ENCODE measurements at places on chromosomes 5 and 9.
A peak's percentile ranks its signal among the peaks of the same experiment; 100 is the strongest.

DNA sequence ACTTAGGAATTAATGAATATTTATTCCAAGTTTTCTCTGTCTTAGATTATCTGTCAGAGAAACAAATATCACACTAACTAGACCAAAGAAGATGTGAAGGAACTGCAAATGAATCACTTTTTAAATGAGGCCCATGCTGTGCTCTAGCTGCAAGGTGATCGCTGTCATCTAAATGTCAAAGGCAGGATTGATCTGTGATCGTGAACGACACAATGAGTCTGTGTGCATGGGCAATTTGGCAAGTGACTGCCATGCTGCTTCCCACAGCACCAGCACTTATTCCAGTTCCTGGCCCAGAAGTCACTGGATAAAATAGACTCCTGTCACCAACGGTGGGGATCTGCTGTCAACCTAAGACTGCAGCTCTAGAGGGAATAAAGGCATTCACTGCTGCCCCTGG is 141.2 kb downstream of the TRIM36 start:
- no peak for DNase-seq

GRCh38 chr9:130638284-130639123 is 25.9 kb upstream of the PRDM12 start:
- DNase-seq = no peak

- DNase-seq = no peak
Measured at GRCh38 chr9:87513161-87513560, 15.5 kb downstream of the DAPK1 start.

DNA sequence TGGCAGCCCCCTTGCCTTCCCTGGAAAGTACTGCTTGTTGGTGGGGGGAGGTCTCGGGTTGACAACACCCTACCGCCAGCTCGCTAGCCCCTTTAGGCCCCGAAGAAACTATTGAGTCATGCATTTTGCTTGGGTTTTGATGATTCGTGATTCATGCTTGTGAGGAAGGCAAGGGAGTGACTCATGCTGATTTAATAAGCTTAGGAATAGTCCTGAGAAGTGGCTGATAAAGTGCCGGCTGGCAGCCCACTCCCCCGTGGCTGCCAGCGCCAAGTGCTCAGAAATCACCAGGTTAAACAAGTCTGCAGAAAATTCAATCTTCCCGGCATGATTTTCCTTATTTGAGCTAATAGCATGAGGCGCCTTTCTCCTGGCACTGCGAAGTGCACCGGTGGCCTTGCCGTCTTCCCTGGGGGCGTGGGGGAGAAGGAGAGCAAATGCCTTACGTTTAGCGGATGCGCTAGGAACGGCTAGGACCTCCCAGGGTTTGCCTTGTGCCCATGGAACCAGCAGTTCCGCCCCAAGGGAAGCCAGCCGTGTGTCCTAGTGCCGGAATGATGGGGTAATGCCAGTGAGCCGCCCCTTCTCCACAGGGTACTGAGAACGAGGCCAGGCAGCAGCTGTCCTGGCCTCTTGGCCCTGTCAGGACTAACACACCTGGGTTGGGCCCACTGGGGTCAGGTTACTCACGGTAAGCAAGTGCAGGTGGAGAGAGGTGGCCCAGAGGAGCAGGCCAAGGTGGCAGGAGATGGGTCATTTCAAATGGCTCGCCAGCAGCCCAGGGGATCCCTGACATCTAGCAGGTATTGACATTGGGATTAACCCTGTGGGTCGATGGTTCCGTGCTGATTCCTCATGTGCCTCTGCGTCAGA is 151.9 kb downstream of the MACROH2A1 start:
- no peak for DNase-seq

DNA sequence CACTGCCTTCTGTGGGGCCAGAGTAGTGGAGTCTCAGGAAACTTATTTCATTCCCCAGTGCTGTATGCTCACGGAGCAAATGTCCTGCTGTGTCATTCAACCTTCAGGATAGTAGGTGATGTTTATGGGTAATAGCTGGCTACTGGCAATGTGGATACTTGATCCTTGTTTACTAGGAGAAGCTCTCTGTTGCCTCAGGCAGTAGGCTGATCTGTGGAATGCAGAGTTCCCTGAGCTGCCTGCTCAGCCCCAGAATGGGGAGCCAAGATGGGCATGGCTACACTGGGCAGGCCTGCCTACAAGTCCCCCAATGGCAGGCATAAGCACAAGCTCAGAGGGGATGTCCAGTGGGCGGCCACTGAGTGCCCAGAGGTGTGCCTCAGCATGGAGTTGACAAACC is 323.1 kb upstream of the KCNN2 start:
- no peak for DNase-seq

- peak; percentile 91 for DNase-seq
Measured at GRCh38 chr5:120139039-120139438, 325.1 kb upstream of the PRR16 start.

DNA sequence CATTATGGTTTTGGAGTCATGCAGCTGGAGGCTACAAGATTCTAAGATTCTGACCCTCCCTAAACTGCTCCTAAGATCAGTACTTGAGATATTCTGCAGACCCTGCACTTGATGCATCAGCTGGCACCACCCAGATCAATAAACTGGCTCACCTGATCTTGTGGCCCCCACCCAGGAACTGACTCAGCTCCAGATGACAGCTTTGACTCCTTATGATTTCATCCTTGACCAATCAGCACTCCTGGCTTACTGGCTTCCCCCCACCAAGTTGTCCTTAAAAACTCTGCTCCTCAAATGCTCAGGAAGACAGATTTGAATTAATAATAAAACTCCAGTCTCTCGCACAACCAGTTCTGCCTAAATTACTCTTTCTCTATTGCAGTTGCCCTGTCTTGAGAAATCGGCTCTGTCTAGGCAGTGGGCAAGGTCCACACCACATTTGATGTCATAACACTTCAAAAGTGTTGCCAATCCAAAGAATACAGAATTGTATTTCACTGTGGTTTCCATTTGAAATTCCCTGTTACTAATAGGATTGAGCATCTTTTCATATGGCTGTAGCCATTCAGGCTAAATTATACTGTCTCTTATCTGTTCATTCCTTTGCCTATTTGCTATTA is 14.8 kb upstream of the SLC30A5 start:
- DNase-seq = no peak

DNA sequence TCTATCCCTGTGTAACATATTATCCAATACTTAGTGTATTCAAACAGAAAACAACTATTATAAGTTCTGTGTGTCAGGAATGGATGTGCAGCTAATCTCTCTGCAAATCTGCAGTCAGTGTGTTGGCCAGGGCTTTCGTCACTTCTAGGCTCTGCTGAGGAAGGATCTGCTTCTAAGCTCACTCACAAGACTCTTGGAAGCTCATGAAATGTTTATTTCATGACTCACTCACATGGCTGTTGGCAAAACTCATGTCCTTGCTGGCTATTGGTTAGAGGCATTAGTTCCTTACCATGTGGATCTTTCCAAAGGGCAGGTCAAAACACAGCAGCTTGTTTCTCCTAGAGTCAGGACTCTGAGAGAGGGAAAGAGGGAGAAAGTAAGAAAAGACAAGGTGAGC is 367.4 kb upstream of the SMARCA2 start:
- DNase-seq = no peak

GRCh38 chr9:131707733-131708157 is 32.1 kb downstream of the RAPGEF1 start:
- no peak for DNase-seq

- no peak for DNase-seq
Measured at GRCh38 chr5:176887252-176887849, 11.8 kb downstream of the HK3 start.

DNA sequence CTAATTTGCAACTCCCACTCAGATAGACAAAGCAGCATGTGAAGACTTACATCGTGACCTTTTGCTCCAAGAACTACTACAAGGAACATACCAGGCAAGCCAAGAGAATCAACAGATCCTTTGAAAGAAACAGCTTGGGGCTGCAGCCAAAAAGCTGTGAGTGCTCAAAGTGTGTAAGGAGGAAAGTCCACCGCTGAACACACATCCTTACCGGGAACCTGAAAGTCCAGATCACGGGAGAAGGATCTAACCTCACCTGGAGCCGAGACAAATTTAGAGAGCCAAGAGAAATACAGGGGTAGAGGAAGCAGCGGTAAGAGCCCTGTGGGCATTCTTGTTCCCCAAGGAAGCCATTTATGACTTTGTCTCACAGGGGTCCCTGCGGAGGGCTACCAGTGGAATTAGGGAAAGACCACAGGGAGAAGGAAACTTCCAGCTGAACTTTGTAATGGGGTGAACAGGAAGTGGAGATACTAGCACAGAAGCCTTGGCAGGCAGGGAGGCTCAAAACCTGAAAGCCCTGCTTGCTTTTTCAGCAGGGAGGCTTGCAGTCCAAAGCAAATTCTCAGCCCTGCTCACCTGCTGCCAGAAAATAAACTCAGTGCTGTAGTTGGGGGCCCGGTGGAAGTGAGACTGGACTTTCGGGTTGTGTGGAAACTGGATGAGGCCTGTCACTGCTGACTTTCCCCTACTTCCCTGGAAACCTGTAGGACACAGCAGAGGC is 350.2 kb downstream of the DTWD2 start:
- DNase-seq = no peak

DNA sequence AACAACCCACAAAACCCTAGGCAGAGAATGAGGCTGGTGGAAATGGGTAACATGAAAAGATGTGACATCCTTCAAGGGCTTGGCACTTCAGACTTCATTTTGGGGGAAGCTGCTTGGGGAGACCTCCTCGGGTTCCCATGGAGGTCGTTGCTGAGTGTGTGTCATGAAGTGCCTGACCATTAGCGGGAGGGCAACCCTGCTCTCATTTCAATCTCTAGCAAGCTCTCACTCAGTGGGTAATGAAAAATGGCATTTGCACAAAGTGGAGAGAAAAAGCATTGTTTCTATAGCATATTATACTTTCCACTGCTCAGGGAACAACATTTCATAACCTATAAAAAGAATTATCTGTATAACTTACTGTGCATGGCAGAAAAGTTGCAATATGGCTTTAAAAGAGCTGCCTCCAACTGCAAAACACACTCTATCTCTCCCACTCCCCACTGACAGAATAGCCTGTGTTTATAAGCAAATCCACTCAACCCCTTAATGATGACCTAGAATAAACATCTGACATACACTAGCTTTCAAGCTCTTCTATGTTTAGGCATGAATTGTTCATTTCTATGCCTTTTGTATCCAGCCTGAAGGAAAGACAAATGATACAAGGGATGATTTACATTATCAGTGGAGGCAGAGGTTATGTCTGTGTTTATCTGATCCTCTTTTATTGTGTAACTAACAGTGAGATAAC is 357.2 kb downstream of the ZSWIM6 start:
- DNase-seq = no peak

GRCh38 chr9:76580188-76580587 is 121.2 kb downstream of the GCNT1 start:
- no peak for DNase-seq

- no peak for DNase-seq
Measured at GRCh38 chr5:74418709-74419108, 221.8 kb downstream of the ENC1 start.

- no peak for DNase-seq
Measured at GRCh38 chr9:126248680-126249079, 77.9 kb upstream of the MVB12B start.

GRCh38 chr5:109580225-109580624 is 109.5 kb upstream of the MAN2A1 start:
- no peak for DNase-seq

DNA sequence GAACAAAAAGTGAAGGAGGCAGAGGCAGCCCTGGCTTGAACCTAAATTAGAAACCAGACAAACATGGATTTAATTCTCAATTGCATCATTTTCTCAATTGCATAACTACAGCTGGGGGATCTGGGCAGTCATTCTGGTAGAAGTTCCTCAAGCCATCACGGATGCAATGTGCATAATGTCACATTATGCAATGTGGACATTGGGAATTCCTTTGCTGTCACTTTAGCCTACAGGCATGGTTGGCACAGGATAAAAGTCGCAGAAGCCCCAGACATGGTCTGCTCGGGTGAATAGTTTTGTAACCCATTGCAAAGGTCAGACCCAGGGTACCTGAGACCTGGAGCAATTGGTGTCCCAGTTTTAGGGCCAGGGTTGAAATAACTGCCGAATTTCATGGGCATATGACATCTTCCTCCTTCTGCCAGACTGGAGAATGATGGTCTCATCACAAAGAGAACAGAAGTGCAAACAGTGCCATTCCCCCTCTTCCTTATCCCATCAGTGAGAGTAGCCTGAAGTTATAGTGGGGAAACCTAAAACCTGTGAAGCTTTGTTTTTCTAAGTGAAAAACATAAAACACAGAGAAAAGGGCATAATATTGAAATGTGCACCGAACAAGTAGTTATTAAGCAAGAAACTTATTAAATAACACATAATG is 290.8 kb downstream of the MSX2 start:
- DNase-seq = peak; percentile 63

DNA sequence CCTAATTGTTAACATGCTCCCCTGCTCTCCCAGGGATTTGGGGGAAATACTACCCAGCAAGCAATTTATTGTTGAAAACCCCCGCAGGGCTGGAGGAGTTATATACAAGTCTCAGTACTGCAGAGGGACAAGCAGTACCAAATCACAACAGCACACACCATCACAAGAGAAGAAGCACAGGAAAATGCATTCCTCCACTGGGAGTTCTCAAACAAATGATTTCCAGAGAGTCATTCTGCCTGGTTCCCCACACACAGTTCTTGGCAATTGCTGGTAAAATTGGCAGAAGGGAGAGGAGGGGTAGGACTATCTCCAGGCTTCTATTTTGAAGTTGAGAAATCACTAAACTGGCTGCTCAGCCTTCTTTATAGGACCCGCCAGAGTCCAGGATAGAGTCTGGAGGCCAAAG is 16.8 kb downstream of the SIL1 start:
- DNase-seq = no peak

- no peak for DNase-seq
Measured at GRCh38 chr5:90095292-90096060, 314.1 kb downstream of the CETN3 start.

GRCh38 chr5:83281176-83281575 is 190.4 kb upstream of the VCAN start:
- no peak for DNase-seq

DNA sequence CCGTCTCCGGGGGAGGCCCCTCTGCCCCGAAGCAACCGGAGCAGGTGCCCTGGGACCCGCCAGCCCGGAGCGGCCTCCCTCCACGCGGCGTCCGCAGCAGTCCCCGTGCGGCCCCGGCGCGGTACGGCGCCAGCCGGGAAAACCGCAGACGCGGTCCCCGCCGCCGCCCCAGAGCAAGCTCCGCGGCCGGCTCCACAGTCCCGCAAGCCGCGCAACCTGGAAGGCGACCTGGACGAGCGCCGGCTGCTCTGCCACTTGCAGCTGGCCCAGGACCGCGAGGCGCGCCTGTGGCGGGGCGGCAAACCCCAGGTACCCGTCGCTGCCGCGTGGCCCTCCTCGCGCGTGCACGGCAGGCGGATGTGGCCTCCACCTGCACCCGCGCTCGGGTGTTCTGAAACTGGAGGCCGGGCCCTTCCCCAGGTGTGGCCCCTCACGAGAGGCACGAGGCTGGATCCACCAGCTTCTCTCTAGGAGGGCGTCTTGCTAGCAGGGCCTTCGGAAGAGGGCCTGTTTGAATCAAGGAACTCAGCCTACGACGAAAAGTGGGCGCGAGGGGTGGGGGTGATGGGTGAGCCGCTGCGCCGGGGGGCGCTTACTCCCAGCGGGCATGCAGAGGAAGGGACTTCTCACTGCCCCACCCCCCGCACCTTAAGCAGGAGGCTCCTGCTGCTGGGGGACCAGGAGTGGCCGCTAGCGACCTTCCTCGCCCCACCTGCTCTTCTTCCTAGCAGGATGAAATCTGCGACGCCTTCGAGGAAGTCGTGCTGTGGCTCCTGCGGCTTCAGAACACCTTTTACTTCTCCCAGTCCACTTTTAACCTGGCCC is 602 bp downstream of the CCNI2 start:
- DNase-seq = no peak

All from right lung (tissue), 10 donors.